ENCODE measurements at places on chromosomes 5 and 9. TPM values are rescaled to one million over a fixed set of nuclear protein-coding genes. Genes with fewer than 3 reads are reported as not detected.

FBXO10 gene
- total RNA-seq: 5.9 TPM

TNFSF8 gene
- 2.6 TPM for total RNA-seq

- no peak for DNase-seq
Observed at GRCh38 chr9:132077881-132078698, 1.6 kb downstream of the MED27 start.

DNA sequence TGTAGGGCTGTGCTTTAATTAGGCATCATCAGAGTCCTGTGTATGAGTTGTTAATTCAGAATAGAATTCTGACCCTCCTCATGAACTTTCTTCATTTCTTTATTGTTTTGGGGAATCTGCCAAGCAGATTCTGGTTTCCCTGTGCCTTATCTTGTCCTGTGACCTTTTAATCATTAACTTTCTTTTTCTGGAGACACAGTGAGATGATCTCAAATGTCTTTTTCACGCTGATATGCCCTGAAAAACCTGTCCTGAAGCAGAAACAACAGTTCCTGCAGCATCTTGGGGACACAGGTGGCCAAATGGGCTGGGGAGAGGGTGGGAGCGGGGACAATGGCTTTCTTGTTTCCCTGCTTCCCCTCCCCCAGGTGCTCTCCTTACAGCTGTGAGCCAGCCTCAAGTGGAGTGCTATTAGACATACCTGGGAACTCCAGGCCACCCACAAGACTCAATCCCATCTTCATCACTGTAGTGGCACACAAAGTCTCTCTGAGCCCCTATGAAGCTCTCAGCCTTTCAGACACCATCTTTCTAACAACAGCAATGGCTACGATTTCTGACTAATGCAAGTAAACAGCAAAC lies 213.8 kb downstream of the ATP10B start:
- no peak for DNase-seq

GRCh38 chr5:180302256-180302655 lies 10.4 kb upstream of the MAPK9 start:
- no peak for DNase-seq

DNA sequence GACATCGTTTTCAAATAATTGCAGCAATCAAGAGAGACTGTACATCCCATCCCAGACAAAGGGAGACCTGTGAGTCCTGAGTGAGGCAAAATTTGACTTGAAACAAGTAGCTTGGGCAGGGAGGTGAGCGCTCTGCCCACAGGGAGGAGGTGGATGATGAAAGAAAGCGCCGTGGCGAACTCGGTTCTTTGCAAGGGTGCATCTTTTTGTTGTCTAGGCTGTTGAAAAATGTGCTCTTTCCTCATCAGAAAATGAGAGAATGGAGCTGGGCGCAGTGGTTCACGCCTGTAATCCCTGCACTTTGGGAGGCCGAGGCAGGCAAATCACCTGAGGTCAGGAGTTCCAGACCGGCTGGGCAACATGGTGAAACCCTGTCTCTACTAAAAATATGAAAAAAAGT lies 150.5 kb downstream of the GAPVD1 start:
- no peak for DNase-seq

GRCh38 chr9:123978981-123979380 lies 32.6 kb upstream of the LHX2 start:
- no peak for DNase-seq

DNA sequence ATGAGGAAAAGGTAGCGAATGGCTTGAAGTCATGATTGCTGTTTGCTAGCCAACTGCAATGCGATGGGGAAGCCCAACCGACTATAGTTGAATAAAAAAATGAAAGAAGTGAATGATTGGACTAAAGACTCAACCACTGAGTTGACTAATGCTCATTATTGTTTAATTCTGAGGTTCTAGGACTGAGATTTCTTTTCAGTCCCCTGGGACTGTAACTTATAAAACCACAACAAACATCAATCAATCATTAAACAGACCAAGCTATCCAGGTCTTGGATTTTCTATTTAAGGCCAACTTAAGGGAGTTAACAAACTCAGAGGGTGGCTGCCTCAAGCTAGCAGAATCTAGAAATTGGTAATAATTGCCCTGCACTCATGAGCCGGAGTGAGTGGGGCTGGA lies 154.2 kb downstream of the DOCK2 start:
- DNase-seq: no peak

PCDHGA6 gene
- total RNA-seq: 8.5 TPM

GRCh38 chr9:78439866-78440830 lies 143.2 kb downstream of the PSAT1 start:
- no peak for DNase-seq

NSG2 gene
- not detected for total RNA-seq

- no peak for DNase-seq
Observed at GRCh38 chr5:173734716-173735115, 118.3 kb upstream of the BOD1 start.

DNA sequence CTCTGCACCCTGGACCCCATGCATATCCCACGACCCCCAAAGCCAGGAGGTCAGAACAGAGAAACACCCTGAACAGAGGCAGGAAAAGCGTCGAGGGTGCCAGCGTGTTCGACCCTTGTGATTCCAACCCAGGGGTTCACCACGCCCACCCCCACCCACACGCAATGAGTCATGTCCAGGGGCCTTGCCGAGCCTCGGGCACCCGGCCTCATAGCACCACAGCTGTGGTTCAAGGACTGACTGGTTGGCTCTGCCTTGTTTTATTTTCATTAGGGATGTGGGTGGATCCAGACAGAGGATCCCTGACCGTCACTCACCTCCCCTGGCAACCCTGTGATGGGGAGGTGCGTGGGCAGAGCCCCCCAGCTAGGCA lies 9.5 kb upstream of the QSOX2 start:
- DNase-seq: no peak

DNA sequence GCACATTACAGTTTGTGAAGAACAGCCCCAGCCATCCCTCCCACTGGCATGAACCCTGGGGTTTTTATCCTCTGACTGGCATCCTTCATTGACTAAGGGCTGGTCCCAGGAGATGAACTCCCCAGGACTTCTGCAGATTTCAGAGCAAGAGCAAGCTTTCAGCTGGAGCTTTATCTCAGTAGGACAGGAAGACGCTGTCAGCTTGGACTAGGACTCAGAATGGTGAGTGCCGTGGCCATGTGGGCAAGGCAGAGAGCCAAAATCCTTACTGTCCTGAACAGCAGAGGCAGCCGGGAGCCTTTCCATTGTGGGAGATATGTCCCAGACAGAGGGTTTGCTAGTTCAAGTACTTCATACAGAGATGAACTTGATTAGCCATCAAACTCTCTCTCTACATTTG lies 3.2 kb upstream of the ACOT12 start:
- DNase-seq: no peak

GRCh38 chr9:22008384-22008716 lies 755 bp downstream of the CDKN2B start:
- no peak for DNase-seq

Data from breast epithelium (tissue), 4 donors.